ENCODE measurements at places on chromosomes 3 and 15.

GRCh38 chr15:50135031-50135551 is 16.1 kb upstream of the ATP8B4 start:
- DNase-seq, result peak; percentile 93

- DNase-seq, result no peak
Measured at GRCh38 chr3:64023861-64024223, 548 bp upstream of the PSMD6 start.

- DNase-seq, result peak; percentile 44
Measured at GRCh38 chr15:88243895-88244787, 12.4 kb downstream of the NTRK3 start.

- DNase-seq, result no peak
Measured at GRCh38 chr3:23051240-23052140, 151.6 kb upstream of the UBE2E2 start.

DNA sequence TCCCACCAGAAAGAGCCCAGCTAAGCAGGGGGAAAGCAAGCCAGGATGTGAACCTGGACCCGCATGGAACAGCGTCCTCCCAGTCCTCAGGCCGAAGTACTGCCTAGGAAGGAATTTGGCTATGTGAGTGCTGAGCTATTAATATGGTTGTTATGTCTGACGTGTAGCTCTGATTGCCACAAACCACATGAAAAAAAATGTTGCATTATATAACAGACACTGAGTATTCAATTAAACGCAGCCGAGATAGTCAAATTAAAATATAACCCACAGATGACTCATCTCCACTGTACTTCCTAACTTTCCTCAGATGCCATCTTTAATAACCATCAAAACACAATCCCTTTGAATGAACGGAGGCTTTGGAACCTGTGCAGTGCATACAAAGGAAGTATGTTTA is 111.1 kb downstream of the GABRB3 start:
- DNase-seq, result no peak

DNA sequence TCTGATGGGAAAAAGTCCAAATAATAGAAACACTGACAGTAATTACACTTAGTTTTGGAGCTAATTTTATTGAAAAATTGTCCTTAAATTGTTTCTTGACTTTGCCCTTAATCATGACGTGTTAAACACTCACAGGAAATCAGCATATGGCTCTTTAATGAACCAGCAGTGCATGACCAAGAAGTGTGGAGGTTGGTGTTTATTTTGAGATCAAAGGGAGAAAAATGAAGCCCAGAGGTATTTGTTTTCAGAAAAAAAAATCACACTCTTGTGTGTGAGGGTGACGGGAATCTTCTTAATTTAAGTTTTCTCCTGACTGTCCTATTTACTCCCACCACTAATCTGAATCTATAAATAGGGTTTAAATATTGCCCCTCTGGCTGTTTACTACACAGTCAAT is 28.8 kb upstream of the SYNM start:
- DNase-seq, result no peak

DNA sequence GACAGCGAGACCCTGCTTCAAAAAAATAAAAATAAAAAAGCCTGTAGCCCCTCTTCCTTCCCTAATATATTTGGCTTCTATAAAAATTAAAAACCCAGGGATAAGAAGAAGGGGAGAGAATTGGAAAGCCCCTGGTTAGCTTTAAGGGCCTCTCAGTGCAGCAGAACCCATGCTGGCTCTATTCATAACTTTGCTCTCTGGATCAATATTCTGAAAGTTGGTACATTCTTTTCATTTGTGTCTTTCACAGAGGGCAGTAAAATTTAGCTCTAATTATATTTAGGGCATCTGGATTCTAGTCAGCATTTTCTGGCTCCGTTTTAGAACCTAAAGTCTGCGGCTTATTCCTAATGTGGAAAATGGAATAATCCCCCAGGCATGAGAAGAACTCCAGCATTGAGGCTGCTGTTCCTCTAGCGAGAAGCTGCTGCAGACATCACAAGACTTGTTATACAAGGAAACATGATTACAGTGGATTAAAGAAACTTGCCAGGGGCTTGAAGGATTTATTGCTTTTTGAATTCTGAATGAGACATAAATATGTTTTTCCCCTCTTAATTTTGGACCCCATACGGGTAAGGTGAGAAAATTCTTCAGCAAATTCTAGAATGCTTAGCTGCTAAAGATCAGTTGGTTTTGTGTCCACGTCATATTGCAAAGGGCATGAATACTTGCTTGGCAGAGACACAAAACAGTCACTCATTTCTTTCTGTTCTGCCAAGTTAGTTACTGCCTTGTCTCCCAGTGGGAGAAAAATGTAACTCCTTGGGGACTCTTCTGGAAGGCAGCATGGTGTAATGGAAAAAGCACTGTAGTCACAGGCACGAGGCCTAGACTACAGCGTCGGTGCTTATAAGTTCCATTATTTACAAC is 177.7 kb downstream of the VGLL4 start:
- DNase-seq, result no peak

DNA sequence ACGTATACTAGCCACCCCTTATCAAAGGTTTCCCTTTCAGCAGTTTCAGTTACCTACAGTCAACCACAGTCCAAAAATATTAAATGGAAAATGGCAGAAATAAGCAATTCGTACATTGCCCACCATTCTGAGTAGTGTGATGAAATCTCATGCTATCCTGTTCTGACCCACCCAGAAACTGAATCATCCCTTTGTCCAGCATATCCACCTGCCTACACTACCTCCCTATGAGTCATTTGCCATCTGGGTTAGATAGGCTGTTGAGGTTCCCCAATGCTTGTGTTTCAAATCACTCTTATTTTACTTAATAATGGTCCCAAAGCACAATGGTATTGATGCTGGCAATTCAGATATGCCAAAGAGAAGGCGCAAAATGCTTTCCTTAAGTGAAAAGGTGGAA is 15.3 kb upstream of the PHC3 start:
- DNase-seq, result no peak

GRCh38 chr15:40937762-40938535 is 8.8 kb downstream of the DLL4 start:
- no peak for DNase-seq

GRCh38 chr3:89155811-89156210 is 48.4 kb downstream of the EPHA3 start:
- DNase-seq, result no peak

GRCh38 chr3:7436542-7436941 is 575.6 kb downstream of the GRM7 start:
- no peak for DNase-seq

GRCh38 chr15:90099868-90100831 is 2.1 kb downstream of the IDH2 start:
- peak; percentile 26 for DNase-seq

Measured in activated CD4-positive, alpha-beta T cell treated with anti-CD3 and anti-CD28 coated beads, Interleukin-2, Interleukin-4, amounts not matched to agents 100 ng/mL and 50 ng/mL, durations not matched to agents 16 hours and 8 hours (primary cell).